ENCODE measurements at places on chromosomes 12 and 14. TPM values are rescaled to one million over a fixed set of nuclear protein-coding genes. Genes with fewer than 3 reads are reported as not detected.
A peak's percentile ranks its signal among the peaks of the same experiment; 100 is the strongest.

GRCh38 chr14:70804556-70805162, 4.7 kb downstream of the MAP3K9 start:
- DNase-seq, result no peak
- no peak overlapping the region for H3K4me3 ChIP-seq
- peaks cover 16% of the 10 kb centered on the region for H3K4me1 ChIP-seq
- H3K27ac ChIP-seq, result no peak overlapping the region
- peaks cover 36% of the 10 kb centered on the region for H3K27me3 ChIP-seq
- H3K36me3 ChIP-seq, result no peaks in the 10 kb centered on the region

DNA sequence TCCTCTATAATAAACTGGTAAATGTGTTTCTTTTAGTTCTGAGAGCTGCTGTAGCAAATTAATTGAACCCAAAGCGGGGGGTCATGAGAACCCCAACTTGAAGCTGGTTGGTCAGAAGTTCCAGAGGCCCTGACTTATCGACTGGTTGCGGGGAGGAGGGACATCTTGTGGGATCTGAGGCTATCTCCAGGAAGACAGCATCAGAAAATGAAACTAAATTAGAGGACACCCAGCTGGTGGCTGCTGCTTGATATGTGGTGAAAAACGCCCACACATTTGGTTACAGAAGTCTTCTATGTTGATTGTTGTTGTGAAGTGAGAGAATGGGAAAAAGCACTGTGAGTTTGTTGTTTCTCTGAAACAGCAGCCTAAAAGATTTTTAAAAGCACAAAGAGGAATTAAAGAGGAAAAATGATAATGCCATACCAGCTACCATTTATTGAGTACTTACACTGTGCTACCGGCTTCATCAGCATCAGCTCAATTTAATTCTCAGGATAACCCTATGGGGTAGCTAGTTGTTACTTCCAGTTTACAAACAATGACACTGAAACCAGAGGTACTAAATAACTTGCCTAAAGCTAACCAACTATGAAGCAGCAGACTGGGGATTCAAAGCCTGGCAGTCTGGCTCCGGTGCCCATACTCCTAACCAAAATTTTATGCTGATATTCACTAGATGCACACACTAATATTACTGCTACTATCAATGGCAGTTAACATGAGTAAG, 24.3 kb downstream of the DDX24 start:
- no peaks in the 10 kb centered on the region for H3K27me3 ChIP-seq
- no peak for DNase-seq
- peaks cover 62% of the 10 kb centered on the region for H3K36me3 ChIP-seq
- peaks cover 2% of the 10 kb centered on the region for H3K4me1 ChIP-seq
- no peak overlapping the region for H3K27ac ChIP-seq
- H3K4me3 ChIP-seq, result no peak overlapping the region

- no peak overlapping the region for H3K4me3 ChIP-seq
- H3K27me3 ChIP-seq, result no peaks in the 10 kb centered on the region
- H3K4me1 ChIP-seq, result peaks cover 21% of the 10 kb centered on the region
- H3K27ac ChIP-seq, result no peak overlapping the region
Observed at GRCh38 chr12:131135311-131135785, 181.6 kb downstream of the ADGRD1 start.

GRCh38 chr12:16269946-16270345, 7.5 kb downstream of the SLC15A5 start:
- H3K27ac ChIP-seq, result no peak overlapping the region
- H3K4me1 ChIP-seq, result no peaks in the 10 kb centered on the region
- H3K27me3 ChIP-seq, result no peaks in the 10 kb centered on the region
- no peaks in the 10 kb centered on the region for H3K36me3 ChIP-seq

- DNase-seq, result no peak
- H3K27ac ChIP-seq, result no peak overlapping the region
- H3K27me3 ChIP-seq, result no peaks in the 10 kb centered on the region
- no peaks in the 10 kb centered on the region for H3K4me1 ChIP-seq
- H3K4me3 ChIP-seq, result no peak overlapping the region
- H3K36me3 ChIP-seq, result no peaks in the 10 kb centered on the region
Observed at GRCh38 chr14:50816395-50817047, 14.4 kb downstream of the NIN start.

Gene LRRC9
- total RNA-seq, result not detected

DNA sequence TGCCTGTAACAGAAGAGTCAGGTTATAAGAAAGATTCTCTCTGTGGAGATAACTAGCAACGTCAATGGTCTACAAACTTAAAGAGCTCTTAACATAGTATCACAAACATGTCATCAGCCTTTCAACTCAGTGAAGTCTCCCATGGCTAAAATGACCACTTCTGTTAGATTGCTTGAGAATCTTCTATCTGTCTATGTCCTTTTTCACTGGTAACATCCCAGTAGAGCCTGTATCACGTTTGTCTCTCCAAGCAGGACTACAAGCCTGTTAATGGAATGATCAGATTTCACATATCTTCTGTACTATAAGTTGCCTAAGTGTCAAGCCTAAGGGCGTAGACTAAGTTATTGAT, 50.7 kb downstream of the SLC2A13 start:
- no peak for DNase-seq

Gene EPYC
- total RNA-seq, result not detected

DNA sequence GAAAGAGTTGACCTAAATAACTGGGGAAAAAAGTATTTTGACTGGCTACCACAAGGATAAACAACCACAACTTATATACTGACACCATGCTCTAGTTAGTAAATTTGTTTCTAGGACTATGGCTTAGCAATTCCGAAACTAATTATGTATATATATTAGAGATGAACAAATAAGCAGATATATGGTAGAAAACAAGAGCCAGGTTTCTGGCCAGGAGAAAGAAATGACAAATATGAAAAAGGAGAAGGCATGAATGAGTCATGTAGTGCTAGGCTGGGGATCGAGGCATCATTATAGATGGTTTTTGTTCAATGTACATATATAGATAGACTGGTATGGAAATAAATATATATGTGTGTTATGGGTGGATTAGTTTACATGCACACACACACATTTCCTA, 5.5 kb upstream of the LRRC74A start:
- H3K27me3 ChIP-seq, result peaks cover 5% of the 10 kb centered on the region
- H3K36me3 ChIP-seq, result no peaks in the 10 kb centered on the region
- no peak overlapping the region for H3K27ac ChIP-seq
- no peaks in the 10 kb centered on the region for H3K4me1 ChIP-seq

- H3K27ac ChIP-seq, result peak overlapping the region; percentile 93
- peaks cover 16% of the 10 kb centered on the region for H3K36me3 ChIP-seq
- H3K4me3 ChIP-seq, result peak overlapping the region; percentile 80
- H3K4me1 ChIP-seq, result no peaks in the 10 kb centered on the region
Observed at GRCh38 chr12:56257071-56257470, 1.1 kb downstream of the ANKRD52 start.

DNA sequence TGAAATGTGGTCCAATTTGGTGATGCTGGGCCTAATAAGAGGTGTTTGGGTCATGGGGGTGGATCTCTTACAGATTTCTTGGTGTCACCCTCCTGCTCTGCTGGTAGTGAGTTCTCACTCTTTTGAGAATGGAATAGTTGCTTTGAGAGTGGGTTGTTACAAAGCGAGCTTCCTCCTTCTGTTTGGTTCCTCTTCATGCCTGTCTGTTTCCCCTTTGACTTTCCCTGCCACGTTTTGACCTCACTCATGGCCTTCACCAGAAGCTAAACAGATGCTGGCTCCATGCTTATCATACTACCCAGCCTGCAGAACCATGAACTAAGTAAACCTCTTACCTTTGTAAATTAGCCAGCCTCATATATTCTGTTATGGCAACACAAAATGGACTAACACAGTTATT, 57.7 kb upstream of the LDHB start:
- no peak overlapping the region for H3K27ac ChIP-seq
- no peaks in the 10 kb centered on the region for H3K27me3 ChIP-seq
- H3K4me1 ChIP-seq, result peaks cover 20% of the 10 kb centered on the region
- H3K4me3 ChIP-seq, result no peak overlapping the region

Gene PLA2G1B
- not detected for total RNA-seq

Gene POC1B
- 14.1 TPM for total RNA-seq

GRCh38 chr14:50047274-50047676, 69.1 kb downstream of the VCPKMT start:
- no peaks in the 10 kb centered on the region for H3K36me3 ChIP-seq
- H3K4me3 ChIP-seq, result no peak overlapping the region
- peak overlapping the region; percentile 27 for H3K27ac ChIP-seq
- peaks cover 19% of the 10 kb centered on the region for H3K4me1 ChIP-seq

Gene SMIM41
- 0.41 TPM for total RNA-seq

- H3K27ac ChIP-seq, result no peak overlapping the region
- no peaks in the 10 kb centered on the region for H3K36me3 ChIP-seq
- no peaks in the 10 kb centered on the region for H3K4me1 ChIP-seq
- H3K4me3 ChIP-seq, result no peak overlapping the region
Observed at GRCh38 chr14:94123296-94123695, 6.1 kb downstream of the IFI27L2 start.

Gene TEX22
- total RNA-seq, result not detected

DNA sequence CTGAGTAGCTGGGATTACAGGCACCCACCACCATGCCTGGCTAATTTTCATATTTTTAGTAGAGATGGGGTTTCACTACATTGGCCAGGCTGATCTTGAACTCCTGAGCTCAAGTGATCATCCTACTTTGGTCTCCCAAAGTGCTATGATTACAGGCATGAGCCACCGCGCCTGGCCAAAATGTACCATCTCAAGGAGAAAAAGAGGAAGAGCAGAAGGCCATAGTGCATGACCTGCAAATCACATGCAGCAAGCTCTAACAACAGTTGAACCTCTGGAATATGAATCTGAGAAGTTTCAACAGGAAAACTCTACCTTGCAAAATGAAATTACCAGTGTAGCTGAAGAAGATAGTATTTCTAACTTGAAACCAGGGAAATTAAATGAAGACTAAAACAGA, 17.1 kb upstream of the SERPINA1 start:
- DNase-seq, result no peak
- no peak overlapping the region for H3K4me3 ChIP-seq
- no peak overlapping the region for H3K27ac ChIP-seq

- no peak for DNase-seq
- no peak overlapping the region for H3K27ac ChIP-seq
- no peaks in the 10 kb centered on the region for H3K36me3 ChIP-seq
- no peaks in the 10 kb centered on the region for H3K4me1 ChIP-seq
Observed at GRCh38 chr14:56297449-56297848, 179.2 kb downstream of the PELI2 start.

Gene BCL2L14
- total RNA-seq, result not detected

DNA sequence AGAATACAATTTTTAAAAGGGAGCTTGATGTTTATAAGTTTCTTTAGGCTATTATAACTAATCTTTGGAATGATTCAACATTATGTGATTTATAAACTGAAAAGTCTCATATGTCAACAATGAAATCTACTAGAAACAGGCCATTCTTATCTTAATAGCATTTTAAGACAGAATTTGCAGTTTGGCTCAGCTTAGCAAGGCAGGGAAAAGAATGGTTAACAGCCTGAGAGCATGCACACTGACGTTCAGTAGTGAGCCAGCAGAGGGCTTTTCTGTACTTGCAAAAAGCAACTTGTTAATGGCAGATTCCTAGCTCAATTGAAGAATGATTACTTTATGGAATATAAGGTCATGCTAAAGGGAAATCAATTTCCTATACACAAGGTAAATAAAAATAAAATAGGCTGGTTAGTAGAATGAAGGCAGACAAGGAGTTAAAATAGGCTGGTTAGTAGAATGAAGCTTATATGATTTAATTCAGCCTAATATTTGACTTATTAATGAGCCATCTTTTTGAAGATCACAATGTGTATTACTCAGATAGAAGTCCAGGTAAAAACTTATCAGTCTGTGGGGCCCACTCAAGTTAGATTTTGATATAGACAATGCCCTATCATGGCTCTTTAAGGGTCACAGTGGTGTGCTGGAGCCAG, 95.9 kb downstream of the OTOGL start:
- no peaks in the 10 kb centered on the region for H3K27me3 ChIP-seq
- no peak overlapping the region for H3K4me3 ChIP-seq
- H3K4me1 ChIP-seq, result peaks cover 8% of the 10 kb centered on the region
- no peaks in the 10 kb centered on the region for H3K36me3 ChIP-seq
- H3K27ac ChIP-seq, result no peak overlapping the region

- H3K27me3 ChIP-seq, result no peaks in the 10 kb centered on the region
- no peaks in the 10 kb centered on the region for H3K36me3 ChIP-seq
- no peak overlapping the region for H3K27ac ChIP-seq
- H3K4me3 ChIP-seq, result no peak overlapping the region
Observed at GRCh38 chr14:76217179-76217578, 65.5 kb downstream of the GPATCH2L start.

DNA sequence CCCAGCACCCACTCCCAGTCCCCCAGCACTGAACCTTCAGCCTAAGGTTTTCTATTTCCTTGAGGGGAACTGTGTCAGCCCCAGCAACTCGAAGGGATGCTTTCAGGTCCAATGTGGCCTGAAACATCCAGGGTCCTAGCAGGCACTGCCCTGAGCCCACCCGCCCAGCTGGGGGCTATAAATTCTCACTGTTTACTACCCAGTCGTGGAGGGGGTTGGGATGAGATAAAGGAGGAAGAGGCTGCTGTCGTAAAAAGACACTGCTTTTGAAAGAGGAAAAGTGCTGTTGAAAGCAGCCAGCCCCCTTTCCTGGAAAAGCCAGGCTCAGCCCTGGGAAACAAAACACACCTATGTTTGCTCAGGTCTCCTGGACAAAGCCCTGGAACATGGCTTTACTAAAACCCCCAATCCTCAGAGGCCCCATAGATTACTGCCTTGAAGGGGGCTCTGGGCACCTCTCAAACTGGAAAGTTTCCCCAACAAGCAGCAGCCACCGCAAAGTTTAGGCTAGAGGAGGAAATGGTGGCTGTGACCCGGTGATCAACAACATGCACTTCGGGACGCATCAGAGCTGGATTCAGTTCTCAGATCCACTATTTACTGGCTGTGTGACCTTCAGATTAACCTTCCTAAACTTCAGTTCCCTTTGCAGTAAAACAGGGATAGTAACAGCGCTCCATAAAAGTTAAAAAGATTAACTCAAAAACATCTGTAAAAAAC, 51.0 kb downstream of the ACTN1 start:
- H3K4me1 ChIP-seq, result peaks cover 93% of the 10 kb centered on the region
- H3K27me3 ChIP-seq, result no peaks in the 10 kb centered on the region
- H3K27ac ChIP-seq, result peak overlapping the region; percentile 100
- DNase-seq, result no peak
- no peak overlapping the region for H3K4me3 ChIP-seq

DNA sequence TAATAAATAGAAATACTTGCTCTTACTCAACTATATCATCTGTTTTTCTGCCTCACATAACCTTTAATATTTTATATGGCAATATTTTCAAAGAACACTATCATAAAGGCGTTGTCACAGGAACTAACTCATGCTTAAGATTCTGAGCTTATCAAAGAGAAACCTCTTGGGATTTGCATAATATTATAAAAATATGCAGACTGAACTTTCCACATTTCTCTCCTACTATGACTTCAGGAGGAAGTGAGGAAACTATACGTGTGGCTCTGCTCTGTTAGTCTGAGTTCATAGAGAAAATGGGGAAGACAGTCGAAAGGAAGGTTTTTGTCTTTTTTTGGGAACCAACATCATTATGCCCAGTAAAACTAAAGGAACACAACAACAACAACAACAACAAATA, 124.7 kb downstream of the GARIN6 start:
- peaks cover 17% of the 10 kb centered on the region for H3K36me3 ChIP-seq
- no peaks in the 10 kb centered on the region for H3K27me3 ChIP-seq
- H3K4me3 ChIP-seq, result no peak overlapping the region
- H3K4me1 ChIP-seq, result peaks cover 3% of the 10 kb centered on the region
- no peak for DNase-seq

Measured in sigmoid colon (tissue), 7 donors.